ENCODE measurements at places on chromosomes 13 and 19.

DNA sequence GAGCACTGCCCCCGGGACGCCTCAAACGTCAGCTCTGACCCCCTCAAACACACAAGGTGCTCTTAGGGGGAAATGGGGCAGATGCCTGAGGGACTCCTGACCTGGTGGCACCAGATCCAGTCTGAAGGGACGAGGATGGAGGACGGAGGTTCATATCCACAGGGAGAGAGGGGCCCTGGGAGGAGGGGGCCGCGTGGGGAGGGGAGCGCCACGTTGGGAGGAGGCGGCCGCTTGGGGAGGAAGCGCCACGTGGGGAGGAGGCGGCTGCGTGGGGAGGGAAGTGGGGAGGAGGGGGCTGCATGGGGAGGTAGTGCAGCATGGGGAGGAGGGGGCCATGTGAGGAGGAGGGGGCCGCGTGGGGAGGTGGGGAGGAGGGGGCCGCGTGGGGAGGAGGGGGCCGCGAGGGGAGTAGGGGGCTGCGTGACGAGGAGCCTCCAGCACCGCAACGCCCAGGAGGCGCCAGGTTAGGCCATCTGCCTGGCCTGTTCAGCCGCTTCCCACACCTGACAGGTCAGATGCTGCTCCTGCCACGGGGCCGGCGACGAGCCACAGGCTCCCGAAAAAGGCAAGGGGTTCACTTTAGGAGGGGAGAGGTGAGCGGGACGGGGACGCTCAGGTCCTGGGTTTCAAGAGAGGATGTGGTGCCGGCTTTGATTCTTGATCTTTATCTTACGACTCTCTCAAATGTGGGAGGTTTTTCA, 36.7 kb upstream of the C13orf46 start:
- DNase-seq = no peak

DNA sequence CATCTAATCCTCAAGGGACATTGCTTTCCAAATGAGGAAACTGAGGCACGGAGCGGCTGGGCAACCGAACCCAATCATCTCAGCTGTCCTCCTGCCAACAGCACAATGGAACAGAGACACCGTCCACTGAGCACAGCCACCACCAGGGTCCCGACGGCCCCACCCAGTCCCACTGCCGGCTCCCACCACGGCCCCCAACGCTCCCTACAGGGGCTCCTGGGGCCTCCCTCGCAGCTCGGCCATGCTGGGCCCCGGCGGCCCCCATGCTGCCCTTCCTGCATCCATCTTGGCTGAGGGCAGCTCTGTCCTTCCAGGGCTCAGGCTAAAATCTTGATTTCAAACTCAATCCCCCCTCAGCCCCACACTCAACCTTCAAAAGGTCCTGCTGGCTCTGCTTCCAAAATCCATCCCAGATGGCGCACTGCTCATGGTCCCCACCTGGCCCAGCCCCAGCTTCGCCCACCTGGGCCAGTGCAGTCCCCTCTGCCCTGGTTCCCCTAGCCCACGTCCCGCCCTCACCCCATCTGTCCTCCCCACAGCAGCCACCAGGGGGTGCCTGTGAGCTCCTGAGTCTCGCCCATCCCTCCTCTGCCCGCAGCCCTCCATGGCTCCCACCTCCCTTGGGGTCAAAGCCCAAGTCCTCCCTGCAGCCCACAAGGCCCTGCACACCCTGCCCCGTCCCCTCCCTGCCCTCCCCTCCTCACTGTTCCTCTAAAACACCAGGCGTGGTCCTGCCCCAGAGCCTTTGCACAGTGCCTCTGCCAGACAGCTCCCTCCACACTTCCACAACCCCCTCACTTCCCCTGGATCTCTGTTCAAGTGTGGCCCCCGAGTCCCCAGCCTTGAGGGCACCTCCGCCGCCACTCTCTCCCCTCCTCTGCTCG, 7.9 kb downstream of the PIP5K1C start:
- no peak for DNase-seq

- no peak for DNase-seq
These were observed 615.0 kb downstream of the FGF9 start for GRCh38 chr13:22285867-22286266.

DNA sequence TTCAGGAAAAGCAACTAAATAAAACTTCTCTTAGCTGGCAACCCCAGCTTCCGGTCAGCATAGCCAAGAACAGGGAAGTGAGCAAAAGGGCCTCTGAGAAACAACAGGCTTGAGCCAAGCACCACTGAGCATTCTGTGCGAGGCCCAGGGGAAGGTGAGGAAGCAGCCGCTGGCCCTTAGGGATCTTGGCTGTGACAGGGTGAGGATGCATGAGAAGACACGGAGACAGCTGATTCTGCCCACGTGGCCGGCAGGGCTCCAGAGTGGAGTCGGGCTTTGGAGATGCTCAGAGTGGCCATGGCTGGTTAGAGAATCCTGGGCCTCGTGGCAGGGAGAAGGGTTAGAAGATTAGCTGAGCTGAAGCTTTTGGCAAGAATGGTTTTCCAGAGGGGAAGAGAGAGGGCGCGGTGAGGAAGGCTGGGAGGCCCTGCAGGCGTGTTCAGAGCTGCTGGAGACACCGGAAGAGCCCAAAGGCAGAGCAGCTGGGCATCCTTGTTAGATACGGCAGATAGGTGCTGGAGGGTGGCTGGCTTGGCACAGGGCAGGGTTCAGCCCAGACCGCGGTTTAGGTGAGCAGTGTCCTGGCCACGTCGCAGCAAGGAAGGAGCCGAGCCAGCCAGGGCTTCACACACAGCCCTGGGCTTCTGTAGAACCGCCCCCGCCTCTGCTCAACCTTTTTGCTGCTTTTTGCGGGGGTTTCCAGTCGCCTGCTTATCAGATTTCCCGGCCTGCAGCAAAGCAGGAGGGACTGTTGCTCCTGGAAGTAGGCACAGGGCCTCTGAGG, 17.3 kb downstream of the UPF1 start:
- no peak for DNase-seq

GRCh38 chr19:4064149-4064495, 2.6 kb downstream of the ZBTB7A start:
- no peak for DNase-seq

GRCh38 chr19:13015361-13016223, 20.3 kb downstream of the NFIX start:
- DNase-seq = no peak

- DNase-seq = peak; percentile 96
These were observed 7.3 kb upstream of the PTPRH start for GRCh38 chr19:55216461-55217198.

- DNase-seq = no peak
These were observed 6.1 kb downstream of the DHRS12 start for GRCh38 chr13:51797664-51798488.

GRCh38 chr19:35045667-35046300, 4.3 kb downstream of the HPN start:
- DNase-seq = no peak

- DNase-seq = no peak
These were observed 29.9 kb upstream of the FAM124A start for GRCh38 chr13:51192348-51192747.

- DNase-seq = peak; percentile 69
These were observed 15.4 kb downstream of the RELB start for GRCh38 chr19:45016388-45017314.

- DNase-seq = no peak
These were observed 124.5 kb downstream of the KDM4B start for GRCh38 chr19:5093297-5093928.

GRCh38 chr13:99845161-99845874, 126.2 kb downstream of the ZIC5 start:
- no peak for DNase-seq

DNA sequence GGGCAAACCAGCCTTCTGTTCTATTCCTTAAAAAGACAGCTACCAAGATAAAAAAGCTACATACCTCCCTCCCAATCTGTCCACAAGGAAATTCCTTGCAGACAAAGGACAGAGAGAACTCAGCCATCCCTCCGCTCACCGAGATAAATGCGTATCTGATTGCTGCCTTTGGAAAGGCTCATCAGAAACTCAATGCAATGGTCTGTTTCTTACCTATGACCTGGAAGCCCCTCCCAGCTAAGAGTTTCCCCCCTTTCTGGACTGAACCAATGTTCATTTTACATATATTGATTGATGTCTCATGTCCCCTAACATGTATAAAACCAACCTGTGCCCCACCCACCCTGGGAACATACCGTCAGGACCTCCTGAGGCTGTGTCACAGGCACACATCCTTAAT, 11.6 kb downstream of the BTBD2 start:
- no peak for DNase-seq

DNA sequence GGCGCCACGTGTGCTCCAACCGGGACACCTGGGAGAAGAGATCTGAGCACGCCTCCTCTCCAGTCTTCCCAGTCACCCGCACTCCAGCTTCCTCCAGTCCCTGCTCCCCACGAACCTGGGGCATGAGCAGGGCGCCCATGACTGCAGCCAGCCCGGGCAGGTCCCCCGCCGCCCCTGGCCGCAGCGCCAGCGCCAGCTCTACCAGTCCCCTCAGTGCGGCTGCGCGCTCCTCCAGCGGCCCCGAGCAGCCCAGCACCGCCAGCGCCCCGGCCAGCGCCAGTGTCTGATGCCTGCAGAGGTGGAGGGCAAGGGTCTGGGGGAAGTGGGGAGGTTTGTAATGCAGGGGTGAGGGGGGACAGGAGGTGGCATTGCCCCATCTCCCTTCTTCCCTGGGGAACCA, 13.1 kb downstream of the SH2D3A start:
- DNase-seq = no peak

DNA sequence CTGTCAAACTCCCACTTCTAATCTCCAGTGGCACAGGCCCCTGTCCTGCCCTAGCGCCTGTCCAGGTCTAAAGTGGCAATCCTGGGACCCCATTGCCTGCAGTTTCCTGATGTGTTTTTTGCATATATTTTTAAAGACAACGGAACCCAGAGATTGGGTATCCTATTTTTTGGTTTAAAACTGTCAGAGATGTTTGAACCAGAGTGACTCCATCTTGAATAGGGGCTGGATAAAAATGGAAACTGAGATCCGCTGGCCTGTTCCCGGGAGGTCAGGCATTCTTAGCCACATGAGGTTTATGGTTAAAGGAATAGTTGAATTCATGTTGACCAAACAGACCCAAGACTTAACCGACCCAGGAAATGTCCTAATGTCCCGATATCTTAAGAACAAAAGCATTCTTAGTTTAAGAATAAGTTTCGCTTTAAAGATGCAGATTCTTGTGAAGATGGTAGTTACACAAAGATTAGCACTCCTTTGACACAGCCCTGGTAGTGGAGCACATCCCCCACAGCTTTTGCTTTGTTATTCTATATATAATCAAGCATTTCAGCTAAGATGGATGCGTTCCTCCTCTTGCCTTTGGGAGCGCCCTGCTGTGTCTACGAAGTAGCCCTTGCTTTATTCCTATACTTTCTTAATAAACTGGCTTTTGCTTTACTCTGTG, 332.1 kb downstream of the UQCRFS1 start:
- DNase-seq = no peak

- no peak for DNase-seq
These were observed 13.2 kb downstream of the ING1 start for GRCh38 chr13:110726726-110727125.

DNA sequence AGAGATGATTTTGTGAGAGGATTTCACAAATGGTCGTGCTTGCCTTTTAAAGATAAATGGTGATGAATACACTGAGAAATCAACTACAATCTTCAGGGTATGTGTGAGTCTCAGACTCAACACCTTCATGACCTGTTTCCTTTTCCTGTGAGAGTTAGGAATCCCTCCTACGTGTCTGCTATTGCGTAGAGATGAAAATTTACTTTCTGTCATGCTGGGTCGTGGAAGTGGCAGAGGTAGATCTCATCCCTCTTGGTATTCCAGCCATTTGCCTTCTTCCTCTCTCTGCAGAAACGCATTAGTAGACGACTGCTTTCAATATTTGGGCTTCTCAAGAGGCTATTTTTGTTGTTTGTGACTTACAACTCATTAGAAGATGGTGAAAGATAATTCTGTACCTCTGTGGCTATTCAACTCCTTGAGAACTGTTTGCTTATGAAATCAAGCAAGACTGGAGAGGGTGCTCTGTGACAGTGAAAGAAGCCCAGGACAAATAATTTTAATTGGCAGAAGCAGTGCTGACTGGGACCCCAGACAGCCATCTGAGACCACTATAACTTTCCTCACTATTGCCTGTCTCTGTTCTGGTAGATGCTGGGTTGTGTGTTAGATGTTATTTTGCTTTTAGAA, 233.1 kb downstream of the LACC1 start:
- no peak for DNase-seq

DNA sequence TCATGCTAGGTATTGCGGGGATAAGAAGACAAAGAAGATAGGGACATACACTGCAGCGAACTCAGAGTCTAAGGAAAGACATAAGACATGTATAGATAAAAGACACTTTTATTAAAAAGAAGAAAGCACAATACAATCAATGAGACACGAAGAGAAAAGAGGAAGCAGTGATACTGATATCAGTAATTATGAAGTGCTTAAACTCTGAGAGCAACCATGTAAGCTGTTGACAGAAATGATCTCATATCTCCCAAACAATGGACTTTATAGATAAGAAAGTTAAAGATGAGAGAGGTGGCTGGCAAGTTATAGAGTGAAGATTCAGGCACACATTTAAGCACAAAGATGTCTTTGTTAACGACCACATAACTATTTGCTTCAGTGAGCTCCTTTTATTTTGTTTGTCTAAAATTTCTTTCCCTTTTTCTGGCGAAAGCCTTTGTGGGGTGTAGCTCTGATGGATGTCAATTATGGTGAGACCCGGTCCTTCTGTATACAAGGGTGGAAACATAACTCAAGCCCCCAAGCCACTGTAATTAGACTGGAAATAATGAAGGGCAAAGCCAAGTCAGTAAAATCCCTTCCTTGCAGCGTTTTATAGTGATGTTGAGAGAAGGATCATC, 818.0 kb upstream of the SLC10A2 start:
- DNase-seq = no peak

GRCh38 chr19:16946951-16947940, 58.4 kb downstream of the F2RL3 start:
- DNase-seq = no peak

GRCh38 chr19:17680230-17680722, 7.9 kb downstream of the UNC13A start:
- peak; percentile 28 for DNase-seq

- no peak for DNase-seq
These were observed 35.3 kb downstream of the CEBPG start for GRCh38 chr19:33408538-33409434.

DNA sequence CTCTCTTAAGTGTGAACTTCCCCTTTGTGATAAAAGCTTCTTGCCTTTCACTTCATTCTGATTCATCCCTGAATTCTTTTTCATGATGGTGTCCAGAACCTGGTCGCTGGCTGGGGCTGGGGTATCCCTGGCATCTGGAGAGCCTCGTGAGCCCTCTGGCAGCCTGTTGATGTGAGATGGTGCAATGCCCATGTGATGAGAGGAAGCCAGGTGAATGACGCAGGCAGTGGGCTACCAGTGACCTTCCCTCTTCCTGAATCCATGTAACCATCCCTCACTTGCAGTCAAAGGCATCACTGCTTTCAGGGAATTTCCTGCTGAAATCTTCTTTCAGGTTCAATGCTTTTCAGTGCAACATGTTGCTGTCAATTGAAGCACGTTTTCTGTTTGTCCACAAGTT, 158.6 kb upstream of the SLC10A2 start:
- DNase-seq = no peak

DNA sequence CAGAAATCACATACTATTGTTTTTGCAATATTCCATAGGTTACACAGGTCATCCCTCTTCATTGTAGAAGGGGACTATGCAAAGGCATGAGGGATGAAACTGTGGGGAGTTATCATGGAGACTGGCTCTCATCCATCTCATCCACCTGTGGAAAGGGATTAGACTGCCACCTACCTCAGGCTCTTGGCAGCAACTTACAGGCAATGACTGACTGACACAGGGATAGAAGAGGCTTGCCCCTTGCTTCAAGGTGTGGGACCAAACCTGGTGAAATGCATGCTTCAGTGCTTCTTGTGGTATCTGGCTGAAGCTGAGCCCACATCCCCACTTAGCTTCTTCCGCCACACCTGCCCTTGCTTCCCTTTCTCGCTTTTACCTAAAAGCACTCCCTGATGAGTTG, 341.3 kb downstream of the GPC5 start:
- DNase-seq = no peak
